ENCODE measurements at places on chromosomes 6 and 20.

DNA sequence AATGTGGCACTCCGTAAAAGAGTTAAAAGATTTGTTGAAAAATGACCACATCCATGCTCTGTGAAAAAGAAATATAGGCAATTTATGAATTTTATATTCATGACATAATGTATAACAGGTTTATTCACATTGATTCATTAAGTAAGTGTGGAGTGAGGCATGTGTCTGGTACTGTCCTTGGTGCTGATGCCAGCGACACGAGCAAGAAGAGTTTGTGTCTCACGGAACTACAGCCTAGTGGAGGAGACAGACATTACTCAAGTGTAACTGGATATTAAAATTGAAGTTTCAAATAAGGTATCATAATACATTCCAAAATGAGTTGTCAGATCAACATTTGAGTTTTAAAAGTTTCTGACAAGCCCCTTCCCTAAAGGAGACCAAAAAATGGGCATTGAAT lies 158.2 kb upstream of the PRND start:
- peak; percentile 69 for DNase-seq

DNA sequence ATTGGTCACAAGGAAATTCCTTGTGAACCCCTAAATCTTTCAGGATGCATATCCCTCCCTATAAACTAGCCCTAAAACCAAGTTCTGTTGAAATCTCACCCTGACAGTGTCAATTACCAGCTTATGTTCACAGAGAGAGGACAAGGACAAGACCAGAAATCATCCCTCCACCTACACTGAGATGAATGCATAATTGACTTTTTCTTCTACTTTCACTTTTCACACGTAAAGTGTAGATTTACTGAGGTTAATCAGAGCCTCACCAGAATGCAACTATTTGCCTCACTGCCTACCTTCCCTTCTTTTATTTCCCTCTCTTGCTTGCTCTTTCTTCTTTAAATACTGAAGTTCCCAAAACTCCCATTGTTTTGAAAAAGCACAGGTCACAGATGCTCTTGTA lies 15.3 kb upstream of the NKAIN2 start:
- no peak for DNase-seq

DNA sequence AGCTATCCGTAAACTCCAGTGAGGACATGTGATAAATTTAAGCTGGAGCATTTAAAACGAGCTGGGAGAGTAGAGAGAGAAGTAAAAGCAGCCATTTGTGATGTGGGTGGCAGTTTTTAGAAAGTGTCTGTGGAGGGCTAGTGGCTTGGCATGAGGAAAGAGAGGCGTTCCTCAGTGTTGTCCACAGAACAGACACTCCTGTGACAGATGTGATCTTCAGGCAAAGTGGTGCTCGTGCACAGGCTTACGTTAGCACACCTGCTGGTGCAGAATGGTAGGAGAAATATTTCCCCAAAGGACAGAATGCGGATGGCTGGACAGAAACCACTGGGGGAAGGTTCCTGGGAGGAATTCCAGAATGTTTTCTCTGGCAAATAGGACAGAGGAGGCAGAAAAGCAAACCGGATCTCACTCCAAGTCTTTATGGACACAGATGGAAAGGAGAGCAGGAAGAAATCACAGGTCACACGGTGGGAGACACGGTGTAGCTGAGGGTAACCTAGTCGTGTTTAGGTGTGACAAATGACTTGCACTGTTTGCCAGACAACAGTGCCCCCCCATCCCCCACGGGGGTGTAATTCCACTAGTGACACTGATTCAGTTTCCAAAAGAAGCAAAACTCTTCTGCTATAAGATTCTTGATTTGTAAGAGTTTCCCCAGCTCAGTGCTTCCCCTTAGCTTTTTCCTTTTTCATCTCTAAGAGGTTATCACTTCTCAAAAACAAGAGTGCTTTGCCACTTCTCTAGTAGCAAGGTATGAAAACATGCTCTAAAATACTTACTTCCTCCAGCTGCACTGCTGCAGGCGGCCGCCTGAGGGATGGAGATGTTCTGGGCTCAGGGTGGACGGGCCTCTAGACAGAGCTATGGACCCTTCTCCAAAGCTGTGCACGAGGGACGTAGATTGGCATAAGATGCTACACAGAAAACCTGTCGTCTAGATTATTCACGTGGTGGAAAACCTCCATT lies 293.2 kb downstream of the QKI start:
- DNase-seq, result no peak

DNA sequence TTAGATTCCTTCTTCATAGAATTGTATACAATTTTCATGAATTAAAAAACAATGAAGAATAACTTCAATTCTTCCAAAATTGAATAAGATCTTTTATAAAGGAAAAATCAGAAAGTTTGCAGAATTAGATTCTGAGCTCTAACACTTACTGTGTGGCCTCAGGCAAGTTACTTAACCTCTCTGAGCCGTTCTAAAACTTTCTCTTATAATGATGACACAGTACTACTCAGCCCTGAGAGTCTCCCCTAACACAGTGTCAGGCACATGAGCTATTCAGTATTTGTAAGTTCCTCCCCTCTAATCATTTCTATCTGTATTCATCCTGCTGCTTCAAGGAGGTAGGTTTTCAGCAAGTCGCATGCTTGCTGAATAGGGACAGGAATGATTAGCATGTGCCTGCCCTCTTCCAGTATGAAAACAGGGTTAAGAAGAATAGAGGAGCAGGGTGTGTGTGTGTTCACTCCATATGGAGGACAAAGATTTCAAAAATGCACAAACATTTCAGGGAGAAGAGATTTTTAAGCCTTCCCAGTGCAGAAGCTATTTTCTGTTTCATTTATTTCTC lies 11.4 kb downstream of the ID4 start:
- no peak for DNase-seq

DNA sequence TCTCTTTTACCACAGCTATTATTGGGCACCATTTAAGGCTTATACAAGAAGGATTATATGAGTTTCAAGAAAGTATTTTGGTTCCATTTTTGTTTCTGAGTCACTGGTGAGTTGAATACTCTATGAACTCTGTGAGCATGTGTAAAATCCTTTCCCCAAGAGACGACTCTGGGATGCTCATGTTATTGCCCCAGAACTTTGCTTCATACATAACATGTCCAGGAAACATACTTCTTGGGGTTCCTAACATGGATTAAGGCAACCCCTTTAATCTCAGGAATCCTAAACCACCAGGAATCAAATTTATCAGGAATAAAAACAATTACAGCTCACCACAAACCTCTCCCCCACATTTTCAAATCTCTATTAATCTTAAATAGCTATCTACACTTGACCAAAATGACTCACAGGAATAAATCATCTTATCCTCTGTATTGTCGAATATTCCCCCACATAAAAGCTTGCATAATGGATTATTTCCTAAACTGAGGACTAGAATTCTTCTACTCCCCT lies 117.5 kb upstream of the COL21A1 start:
- no peak for DNase-seq

DNA sequence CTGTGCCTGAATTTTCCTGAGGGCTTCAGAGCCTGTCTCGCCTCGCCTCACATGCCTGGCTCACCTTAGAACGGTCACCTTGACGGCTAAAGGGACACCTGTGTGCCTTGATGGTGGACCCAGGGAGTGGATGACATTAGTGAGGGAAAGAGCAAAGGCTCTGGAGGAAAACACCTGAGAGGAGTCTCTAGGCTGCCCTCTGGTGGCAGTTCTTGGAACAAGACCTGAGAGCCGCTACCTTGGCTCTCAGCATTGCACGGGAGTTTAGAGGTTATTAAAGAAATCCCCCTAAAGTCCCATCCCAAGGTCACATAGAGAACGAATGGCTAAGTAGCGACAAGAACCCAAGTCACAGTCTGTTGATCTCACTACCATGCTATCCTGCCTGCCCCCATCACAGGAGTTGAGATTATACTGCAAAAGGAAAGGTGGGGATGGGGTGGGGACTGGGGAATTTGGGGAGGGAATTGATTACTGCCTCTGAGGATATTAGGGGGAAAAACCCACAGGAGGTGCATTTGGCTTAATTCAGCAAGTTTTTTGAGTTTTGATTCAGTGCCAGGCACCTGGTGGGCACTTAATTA lies 7.9 kb upstream of the CDSN start:
- DNase-seq, result peak; percentile 92

DNA sequence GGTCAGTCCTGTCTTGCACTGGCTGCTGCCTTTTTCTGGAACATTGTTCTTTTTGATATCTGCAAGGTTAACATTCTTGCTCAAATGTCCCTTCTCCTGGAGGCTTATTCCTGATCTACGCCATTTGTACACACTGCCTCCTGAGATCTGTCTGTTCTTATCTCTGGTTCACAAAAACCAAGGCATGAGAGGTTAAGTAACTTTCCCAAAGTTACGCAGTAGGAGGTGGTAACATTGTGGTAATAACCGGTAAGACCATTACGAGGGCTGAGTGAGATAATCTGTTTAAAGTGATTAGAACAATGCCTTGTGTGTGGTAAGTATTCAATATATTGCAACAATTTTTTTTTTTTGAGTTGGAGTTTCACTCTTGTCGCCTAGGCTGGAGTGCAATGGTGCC lies 132.1 kb downstream of the FNDC1 start:
- DNase-seq, result no peak

- DNase-seq, result no peak
Measured at GRCh38 chr6:3031857-3032640, 32.4 kb downstream of the NQO2 start.

DNA sequence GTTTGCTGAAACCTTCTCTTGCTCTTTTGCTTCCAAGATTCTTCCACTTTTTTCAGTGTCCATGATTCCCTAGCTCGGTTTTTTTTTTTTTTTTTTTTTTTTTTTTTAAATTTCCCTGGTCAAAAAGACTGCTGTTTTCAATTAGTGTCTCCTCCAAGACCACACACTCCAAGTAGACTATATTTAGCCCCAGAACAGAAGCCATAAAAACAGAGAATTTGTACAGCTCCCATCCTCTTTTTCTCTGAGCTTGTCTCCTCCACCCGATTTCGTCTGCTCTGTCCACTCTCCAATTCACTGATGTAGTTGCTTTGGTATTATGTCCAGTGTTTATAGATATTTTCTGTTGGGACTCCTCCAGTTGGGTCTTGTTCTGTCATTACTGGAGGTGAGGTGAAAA lies 37.6 kb downstream of the RSPH3 start:
- no peak for DNase-seq

DNA sequence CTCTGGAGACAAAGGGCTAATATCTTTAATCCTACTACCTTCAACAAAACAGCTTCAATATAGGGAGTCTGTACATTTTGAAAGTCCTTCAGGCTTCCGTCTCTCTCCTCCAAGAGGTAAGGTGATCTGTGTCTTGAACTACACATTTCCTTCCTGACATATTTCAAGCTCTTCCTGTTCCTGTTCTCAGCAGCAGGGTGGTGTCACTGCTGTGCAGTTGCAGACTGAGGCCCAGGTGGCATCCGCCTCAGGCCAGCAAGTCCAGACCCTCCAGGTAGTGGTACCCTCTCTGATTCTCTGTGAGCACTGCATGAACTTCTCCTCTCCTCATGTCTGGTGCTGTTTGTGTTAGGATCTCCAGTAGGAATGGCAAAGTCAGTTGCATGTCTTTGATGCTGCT lies 7.8 kb downstream of the NFYA start:
- DNase-seq, result peak; percentile 77

DNA sequence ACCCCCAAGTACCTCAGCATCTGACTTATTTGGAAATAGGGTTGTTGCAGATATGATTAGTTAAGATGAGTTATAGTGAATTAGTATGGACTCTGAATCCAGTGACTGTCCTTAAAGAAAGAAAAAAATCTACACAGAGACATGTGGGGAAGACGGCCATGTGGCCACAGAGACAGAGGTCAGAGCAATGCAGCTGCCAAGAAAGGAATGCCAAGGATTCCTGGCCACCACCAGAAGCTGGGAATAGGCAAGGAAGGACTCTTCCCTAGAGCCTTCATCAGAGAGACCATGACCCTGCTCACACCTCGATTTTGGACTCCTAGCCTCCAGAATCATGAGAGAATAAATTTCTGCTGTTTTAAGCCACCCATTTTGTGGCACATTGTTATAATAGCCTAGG lies 81.8 kb downstream of the FYN start:
- no peak for DNase-seq

- no peak for DNase-seq
Measured at GRCh38 chr20:5171790-5172164, 45.0 kb downstream of the CDS2 start.

GRCh38 chr6:56890683-56891429 lies 64.1 kb upstream of the BEND6 start:
- DNase-seq, result peak; percentile 66

GRCh38 chr20:53032046-53032445 lies 59.9 kb downstream of the TSHZ2 start:
- no peak for DNase-seq

GRCh38 chr6:149218471-149218870 lies 99.0 kb upstream of the TAB2 start:
- peak; percentile 73 for DNase-seq

DNA sequence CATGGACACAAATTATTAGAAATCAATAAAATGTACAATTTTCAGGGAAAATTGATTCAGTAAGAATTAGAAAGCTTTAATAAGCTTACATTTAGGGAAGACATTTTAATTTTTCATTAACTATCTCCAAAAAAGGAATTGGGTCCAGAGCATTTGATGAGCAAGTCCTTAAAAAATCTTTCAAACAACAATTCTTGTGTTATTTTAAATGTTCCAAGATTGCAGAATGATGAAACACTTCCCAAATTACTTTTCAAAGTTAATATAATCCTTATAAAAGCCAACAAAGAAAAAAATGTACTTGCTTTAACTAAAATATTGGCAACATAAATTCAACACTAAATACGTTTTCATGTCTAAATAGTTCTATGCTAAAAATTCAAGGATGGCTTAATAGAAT lies 102.0 kb downstream of the ADAT2 start:
- no peak for DNase-seq

- DNase-seq, result peak; percentile 63
Measured at GRCh38 chr6:151847064-151847463, 39.6 kb downstream of the ESR1 start.

GRCh38 chr6:31768363-31769257 lies 6.2 kb downstream of the SAPCD1 start:
- DNase-seq, result no peak

GRCh38 chr6:27755768-27756167 lies 156.4 kb downstream of the OR2B2 start:
- no peak for DNase-seq

GRCh38 chr6:4336778-4337442 lies 201.5 kb upstream of the ECI2 start:
- peak; percentile 24 for DNase-seq

- no peak for DNase-seq
Measured at GRCh38 chr20:47773371-47773786, 11.9 kb downstream of the SULF2 start.

GRCh38 chr6:2748183-2748582 lies 2.5 kb downstream of the MYLK4 start:
- no peak for DNase-seq

DNA sequence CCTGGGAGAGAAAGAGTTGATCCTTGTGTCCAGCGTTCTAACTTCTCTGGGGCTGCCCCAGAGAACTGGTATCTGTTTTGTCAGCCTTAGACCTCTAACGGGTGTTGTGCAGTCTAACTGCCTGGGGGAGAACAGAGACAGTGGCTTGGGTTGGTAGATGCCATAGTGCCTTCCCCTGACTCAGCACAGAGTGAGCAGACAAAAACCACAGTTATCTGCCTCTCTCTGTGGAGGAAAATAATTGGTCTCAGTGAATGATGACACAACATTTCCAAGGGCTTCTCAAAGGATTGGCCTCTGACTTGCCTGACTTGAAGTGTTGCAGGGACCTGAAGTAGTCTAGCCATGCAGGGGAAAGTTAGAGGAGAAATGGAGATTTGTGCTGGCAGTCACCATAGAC lies 226.2 kb upstream of the MAN1A1 start:
- DNase-seq, result no peak

- DNase-seq, result no peak
Measured at GRCh38 chr6:45326698-45327417, 1.3 kb upstream of the RUNX2 start.

GRCh38 chr20:18284805-18285533 lies 3.4 kb upstream of the ZNF133 start:
- no peak for DNase-seq

- DNase-seq, result no peak
Measured at GRCh38 chr6:80234401-80234800, 127.9 kb downstream of the BCKDHB start.
